ENCODE measurements at places on chromosomes 2 and 18.

GRCh38 chr2:26279886-26280285 lies 35.1 kb downstream of the HADHB start:
- no peak for DNase-seq
- H3K4me1 ChIP-seq: peaks cover 9% of the 10 kb centered on the region
- peaks cover 88% of the 10 kb centered on the region for H3K36me3 ChIP-seq
- no peak overlapping the region for H3K27ac ChIP-seq
- no peaks in the 10 kb centered on the region for H3K27me3 ChIP-seq
- no peak overlapping the region for H3K4me3 ChIP-seq

DNA sequence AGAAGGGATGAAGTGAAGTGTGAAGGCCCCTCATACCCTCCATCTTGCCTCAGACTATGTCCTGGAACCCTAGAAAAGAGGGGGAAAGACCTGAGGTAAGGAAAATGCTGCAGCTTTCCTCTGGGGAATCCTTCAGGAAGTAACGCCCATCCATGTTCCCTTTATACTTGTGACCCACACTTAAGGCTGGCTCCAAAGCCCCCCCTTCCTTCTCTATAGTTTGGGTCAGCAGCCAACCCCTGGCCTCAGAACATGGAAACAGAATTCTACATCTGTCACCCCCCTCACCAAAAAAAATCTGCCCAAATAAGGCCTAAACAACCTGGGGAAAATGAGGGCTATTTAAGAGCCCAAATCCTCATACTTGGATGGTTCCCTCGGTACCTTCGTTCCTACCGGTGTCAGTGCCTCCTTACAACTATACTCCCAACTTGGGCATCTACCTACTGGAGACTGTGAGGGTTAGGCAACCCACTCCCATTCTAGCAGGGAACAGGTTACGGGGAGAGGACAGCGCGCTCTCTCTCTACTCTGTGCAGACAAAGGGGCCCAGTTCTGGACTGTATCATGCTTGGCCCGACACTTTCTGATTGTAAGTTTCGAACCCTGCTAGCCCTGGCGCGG lies 689 bp downstream of the OST4 start:
- no peak for DNase-seq
- peaks cover 29% of the 10 kb centered on the region for H3K4me1 ChIP-seq
- H3K36me3 ChIP-seq: no peaks in the 10 kb centered on the region
- peak overlapping the region; percentile 92 for H3K27ac ChIP-seq
- no peaks in the 10 kb centered on the region for H3K27me3 ChIP-seq

- DNase-seq: peak; percentile 14
- no peaks in the 10 kb centered on the region for H3K36me3 ChIP-seq
- H3K4me3 ChIP-seq: no peak overlapping the region
- H3K27me3 ChIP-seq: peaks cover 16% of the 10 kb centered on the region
Measured at GRCh38 chr2:30026091-30027055, 105.0 kb upstream of the ALK start.

DNA sequence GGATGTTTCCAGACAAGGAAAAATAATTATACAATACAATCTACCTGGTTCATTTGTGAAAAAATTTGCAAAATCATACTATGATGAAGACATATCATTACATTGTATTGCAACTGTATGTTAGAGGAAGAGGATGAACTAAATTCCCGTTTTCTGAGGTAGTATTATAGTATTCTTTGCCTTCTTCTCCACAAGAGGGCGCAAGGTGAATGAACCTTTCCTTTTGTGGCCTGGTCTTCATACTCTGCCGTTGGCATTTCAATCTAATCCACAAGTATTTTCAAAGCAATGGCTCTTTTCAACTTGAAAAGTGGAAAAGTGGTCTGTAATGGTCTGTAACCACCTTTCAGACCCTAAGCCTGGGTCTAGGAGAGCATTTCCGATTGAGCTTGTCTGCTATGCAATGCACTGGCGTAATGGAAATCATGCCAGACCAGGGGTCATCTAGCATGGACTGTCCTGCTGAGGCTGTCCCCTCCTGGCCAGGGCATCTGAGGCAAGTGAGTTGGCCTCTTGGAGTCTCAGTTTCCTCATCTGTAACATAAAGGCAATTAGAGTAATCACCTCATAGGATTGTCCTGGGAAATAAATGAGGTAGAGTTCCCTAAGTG lies 30.8 kb upstream of the ZNF396 start:
- H3K4me1 ChIP-seq: peaks cover 3% of the 10 kb centered on the region
- no peaks in the 10 kb centered on the region for H3K27me3 ChIP-seq
- H3K36me3 ChIP-seq: no peaks in the 10 kb centered on the region

DNA sequence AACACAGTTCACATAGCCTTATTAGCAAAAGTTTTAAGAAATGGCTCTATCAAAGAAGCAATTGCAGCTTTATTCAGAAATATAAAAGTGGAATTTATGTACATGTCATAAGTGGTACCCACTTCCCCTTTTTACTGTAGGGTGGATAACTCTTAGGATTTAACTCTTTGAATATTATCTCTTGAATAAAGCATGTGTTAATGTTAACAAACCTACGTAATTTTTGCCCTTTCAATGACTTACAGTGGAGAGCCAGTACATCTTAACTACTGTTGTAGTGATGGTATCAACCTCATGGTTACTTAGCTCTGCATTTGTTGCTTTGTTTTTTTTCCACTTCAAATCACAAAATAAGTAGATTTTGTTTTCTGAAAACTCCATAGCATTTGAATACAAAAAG lies 8.8 kb downstream of the NABP1 start:
- peaks cover 56% of the 10 kb centered on the region for H3K36me3 ChIP-seq
- no peak overlapping the region for H3K27ac ChIP-seq
- peaks cover 12% of the 10 kb centered on the region for H3K4me1 ChIP-seq

GRCh38 chr18:22176420-22177326 lies 7.3 kb downstream of the GATA6 start:
- H3K27ac ChIP-seq: no peak overlapping the region
- no peaks in the 10 kb centered on the region for H3K36me3 ChIP-seq
- no peak for DNase-seq
- no peaks in the 10 kb centered on the region for H3K4me1 ChIP-seq
- H3K27me3 ChIP-seq: peaks cover 89% of the 10 kb centered on the region

GRCh38 chr18:40921845-40922629 lies 1033.0 kb upstream of the PIK3C3 start:
- no peak overlapping the region for H3K27ac ChIP-seq
- no peak overlapping the region for H3K4me3 ChIP-seq
- H3K36me3 ChIP-seq: no peaks in the 10 kb centered on the region
- no peak for DNase-seq
- H3K27me3 ChIP-seq: no peaks in the 10 kb centered on the region
- H3K4me1 ChIP-seq: no peaks in the 10 kb centered on the region

DNA sequence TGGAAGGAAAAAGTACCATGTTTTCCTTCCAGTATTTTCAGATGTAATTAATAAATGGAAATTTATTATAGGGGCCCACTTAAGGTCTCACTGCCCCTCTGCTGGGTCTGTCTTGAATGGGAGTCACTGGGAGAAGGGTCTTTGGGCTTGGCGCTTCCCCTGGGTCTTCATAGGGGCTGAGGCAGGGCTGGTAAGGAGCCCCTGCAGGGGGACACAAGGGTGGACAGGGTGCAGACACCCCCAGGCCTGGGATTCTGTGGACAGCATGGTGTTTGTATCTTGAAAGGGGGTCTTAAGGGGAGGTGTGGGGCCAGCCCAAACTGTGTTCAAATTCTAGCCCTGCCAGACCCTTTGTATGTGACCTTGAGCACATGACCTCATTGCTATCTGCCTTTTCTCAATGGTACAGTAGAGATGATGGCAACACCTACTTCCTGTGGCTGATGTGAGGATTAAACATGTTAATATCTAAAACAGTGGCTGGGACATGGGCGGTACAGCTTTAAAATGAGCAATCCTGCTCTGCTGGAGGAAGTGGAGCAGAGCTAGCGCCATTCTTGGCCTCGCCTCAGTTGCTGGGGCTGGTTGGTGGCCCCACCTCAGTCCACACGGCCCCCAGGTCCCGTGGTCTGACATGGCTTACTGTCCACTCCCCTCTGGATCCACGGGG lies 71.6 kb downstream of the GNAL start:
- H3K4me1 ChIP-seq: no peaks in the 10 kb centered on the region
- H3K36me3 ChIP-seq: no peaks in the 10 kb centered on the region
- H3K27ac ChIP-seq: no peak overlapping the region
- H3K27me3 ChIP-seq: no peaks in the 10 kb centered on the region
- DNase-seq: no peak
- no peak overlapping the region for H3K4me3 ChIP-seq

GRCh38 chr2:210660-211059 lies 53.2 kb downstream of the SH3YL1 start:
- no peak overlapping the region for H3K27ac ChIP-seq
- no peaks in the 10 kb centered on the region for H3K4me1 ChIP-seq
- H3K27me3 ChIP-seq: no peaks in the 10 kb centered on the region
- DNase-seq: no peak

DNA sequence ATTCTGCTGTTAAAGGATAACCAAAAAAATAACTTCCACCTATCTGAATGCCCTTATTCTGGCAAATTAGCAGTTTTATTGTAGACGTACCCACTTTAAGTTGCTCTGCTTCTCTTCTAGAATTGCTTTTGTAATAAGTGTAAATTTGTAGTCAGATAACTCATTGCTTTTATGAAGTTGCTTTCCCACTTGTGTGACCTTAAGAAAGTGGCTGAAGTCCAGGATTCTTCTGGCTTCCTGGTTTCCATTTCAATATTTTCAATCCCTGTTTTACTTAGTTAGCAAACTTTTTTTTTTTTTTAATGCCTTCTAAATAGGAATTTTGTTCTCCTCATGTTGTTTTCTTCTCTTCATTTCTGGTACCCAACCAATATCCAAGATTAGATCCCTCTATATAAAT lies 59.8 kb downstream of the GLS start:
- no peaks in the 10 kb centered on the region for H3K27me3 ChIP-seq
- H3K4me3 ChIP-seq: no peak overlapping the region
- H3K36me3 ChIP-seq: no peaks in the 10 kb centered on the region
- no peak for DNase-seq
- peaks cover 19% of the 10 kb centered on the region for H3K4me1 ChIP-seq
- no peak overlapping the region for H3K27ac ChIP-seq

GRCh38 chr18:36818652-36819051 lies 10.2 kb downstream of the TPGS2 start:
- no peak for DNase-seq
- no peak overlapping the region for H3K4me3 ChIP-seq
- peaks cover 4% of the 10 kb centered on the region for H3K36me3 ChIP-seq
- no peak overlapping the region for H3K27ac ChIP-seq

Data from gastrocnemius medialis (tissue), 4 donors.